HepG2 (cell line): ENCODE measurements at places on chromosomes 11 and 22. TPM values are rescaled to one million over a fixed set of nuclear protein-coding genes. Genes with fewer than 3 reads are reported as not detected.

GDPD4 gene
- total RNA-seq = not detected in 2 replicates

GLYAT gene
- not detected in 2 replicates for total RNA-seq

OR51B6 gene
- not detected in 2 replicates for total RNA-seq

CD3E gene
- total RNA-seq = not detected in 2 replicates

C11orf42 gene
- total RNA-seq = not detected in 2 replicates

RASGRP2 gene
- total RNA-seq = not detected in 2 replicates
